Left ventricle myocardium superior (tissue), 1 donor: ENCODE measurements at places on chromosomes 5 and 9.

DNA sequence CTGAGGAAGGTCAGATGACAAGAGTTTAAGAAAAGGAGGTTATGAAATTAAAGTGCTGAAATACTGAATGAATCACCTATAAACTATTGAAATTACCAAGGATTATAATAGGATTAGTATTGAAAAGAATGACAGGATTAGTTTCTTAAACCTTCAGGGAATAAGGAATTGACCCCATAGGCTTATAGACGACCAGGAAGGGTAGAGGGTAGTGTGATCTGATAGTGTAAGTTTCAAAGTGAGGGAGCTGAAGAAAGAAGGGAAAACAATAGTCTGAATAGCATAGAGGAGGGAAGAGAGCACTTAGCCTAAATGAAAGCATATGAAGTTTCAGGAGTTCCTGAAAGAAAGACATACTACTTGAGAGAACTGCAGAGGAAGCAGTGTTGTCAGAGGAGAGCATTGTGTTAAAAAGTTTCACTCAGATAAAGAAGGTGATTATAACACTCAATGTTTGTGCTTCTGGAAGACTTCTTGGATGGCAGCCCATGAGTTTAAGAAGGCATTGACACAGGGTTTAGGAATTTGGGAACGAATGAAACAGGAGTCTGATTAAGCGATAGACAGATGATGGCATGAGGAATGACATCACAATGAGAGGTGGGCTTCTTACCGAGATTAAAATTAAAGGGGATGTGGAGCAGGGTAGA, 557.9 kb upstream of the GRAMD2B start:
- no peak for DNase-seq

- DNase-seq = no peak
Measured at GRCh38 chr5:110356677-110357076, 369.8 kb downstream of the TMEM232 start.

DNA sequence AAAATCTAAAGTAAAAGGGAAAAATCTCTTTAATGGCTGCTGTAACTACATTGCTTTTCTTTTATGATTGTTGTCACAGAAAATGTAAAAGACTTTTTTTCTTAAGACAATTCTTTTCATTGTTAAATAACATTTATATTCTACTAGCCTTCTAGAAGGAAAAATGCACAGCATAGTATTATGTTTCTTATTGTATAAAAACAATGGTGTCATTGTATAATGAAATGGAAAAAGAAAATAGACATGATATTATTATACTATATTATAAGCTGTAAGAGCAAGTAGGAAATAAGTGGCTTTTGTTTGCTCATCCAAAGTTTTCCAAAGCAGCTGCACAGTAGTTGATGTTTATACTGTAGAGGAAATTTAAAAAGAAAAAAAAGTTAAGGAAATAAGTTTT, 1021.7 kb downstream of the EFNA5 start:
- DNase-seq = no peak

DNA sequence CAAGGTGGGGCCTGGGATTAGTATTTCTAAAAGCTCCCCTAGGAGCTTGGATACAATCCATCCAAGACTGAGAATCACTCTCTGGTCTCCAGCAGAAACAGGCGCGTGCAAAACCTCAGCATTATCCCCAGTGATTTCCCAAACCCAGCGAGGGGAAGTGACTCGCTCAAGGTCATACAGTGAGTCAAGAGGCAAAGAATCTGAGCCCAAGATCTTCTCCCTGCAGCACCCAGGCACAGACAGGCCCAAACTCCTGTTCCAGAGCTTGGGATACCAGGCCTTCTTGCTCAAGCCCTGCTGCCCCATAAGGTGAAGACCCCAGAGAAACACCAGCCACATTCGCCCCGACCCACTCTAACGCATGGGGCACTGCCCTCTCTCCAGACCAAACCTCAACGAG, 33.2 kb downstream of the SHB start:
- DNase-seq = peak; percentile 7

- DNase-seq = no peak
Measured at GRCh38 chr9:122356627-122357026, 14.2 kb upstream of the PTGS1 start.

- peak; percentile 87 for DNase-seq
Measured at GRCh38 chr9:34547960-34548611, 25.3 kb upstream of the ENHO start.

GRCh38 chr5:34053133-34053532, 10.1 kb upstream of the C1QTNF3 start:
- DNase-seq = no peak

- DNase-seq = no peak
Measured at GRCh38 chr5:16953729-16954128, 17.6 kb upstream of the MYO10 start.

DNA sequence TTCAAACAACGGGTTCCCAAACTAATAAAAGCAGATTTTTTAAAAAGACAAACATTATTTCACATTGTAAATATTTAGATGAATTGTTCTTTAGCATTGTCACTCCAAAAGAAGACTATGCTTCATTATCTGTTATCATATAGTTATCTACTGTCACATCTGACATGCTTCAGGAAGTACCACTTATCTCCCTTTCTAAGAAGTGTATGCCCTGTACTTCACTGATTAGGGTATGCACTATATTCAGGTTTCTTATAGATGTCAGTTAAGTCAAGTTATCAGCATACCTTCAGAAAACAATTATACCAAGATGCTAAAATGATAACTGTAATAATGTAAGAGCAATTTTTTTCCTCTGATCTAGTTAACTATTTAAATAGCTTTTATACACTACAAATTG, 40.4 kb downstream of the LMBRD2 start:
- DNase-seq = no peak

DNA sequence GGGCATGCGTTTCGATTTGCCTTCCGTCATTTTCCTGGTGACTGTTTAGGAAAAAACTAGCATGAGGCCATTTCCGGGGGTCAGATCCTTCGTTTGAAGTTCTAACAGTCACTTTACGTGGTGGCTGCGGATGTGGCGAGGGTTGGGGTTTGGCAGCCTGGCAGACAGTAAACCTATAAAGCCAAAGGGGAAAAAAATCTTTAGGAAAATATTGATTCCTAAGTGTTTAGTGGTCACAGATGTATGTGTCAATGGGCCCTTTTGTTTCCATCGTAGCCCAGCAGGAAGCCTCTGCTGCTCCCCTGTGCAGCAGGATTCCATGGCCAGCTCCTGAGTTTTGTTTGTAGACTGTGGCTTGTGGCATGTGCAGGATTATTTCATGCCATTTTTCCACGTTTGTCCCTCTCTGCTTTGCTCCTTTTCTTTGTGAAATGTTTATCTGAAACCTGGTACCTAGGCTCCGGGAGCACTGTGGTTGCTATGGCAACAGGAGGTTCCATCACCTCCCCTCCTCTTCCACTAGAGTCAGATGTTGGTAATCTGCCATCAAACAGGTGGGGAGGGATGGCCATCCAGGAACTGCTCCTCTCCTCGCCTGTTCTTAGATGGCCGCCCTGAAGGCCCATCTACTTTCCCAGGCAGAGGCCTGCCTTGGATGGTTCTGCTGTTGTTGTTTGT, 202.3 kb downstream of the AOPEP start:
- no peak for DNase-seq

GRCh38 chr9:13063880-13064459, 215.5 kb downstream of the MPDZ start:
- no peak for DNase-seq

DNA sequence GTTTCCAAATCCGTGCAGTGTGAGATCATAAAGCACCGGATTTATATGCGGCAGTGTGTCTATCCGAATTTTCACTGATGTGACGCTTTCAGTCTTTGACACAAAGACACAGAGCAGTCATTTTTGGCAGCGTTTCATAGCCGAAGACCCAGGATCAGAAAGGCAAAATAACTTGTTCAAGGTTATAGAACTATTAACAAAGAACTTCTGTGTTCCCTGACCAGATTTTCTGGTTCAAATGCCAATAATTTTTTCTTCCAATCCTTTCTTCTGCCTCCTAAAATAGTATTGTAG, 1.1 kb upstream of the MARCHF11 start:
- no peak for DNase-seq

DNA sequence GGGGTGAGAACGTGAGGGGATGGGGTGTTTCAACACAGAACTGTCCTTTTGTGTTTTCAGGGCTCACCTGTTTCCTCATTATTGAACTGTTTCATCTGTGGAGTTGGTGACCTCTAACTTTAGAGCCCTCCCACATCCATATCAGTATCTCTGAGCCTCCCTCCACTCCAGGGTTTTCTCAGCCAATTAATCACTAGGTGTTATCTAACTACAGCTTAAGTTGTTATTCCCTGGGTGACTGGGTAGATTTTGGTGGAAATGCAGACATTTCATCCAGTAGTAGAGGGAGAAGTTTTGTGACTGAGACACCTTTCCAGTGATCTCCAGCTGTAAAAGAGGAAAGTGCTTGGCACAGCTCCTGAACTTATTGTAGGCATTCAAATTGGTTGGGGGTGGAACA, 23.7 kb downstream of the PPP3R2 start:
- DNase-seq = no peak

- DNase-seq = no peak
Measured at GRCh38 chr5:10838038-10838437, 77.0 kb upstream of the DAP start.

- DNase-seq = no peak
Measured at GRCh38 chr9:94591876-94592275, 1.7 kb downstream of the FBP2 start.

- DNase-seq = peak; percentile 47
Measured at GRCh38 chr9:127545196-127546124, 66.6 kb upstream of the STXBP1 start.

GRCh38 chr9:109912726-109913460, 132.9 kb downstream of the PALM2AKAP2 start:
- DNase-seq = no peak

DNA sequence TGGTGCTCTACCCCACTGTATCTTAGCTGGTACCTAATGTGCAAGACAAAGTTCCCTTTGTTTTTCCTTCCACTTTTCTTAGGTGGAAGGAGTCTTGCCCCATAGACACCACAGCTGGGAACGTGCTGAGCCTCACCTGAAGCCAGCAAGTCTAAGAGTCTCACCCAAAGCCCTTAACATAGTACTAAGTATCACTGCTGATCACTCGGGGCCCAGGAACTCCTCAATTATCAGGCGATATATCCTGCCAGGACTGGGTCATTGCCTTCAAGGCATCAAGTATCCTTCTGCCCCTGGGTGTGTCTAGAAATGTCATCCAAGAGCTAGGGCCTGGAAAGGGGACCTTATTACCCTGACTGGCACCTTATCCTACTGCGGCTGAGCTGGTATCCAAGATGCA, 123.9 kb downstream of the PTPRD start:
- no peak for DNase-seq
